ENCODE measurements at places on chromosomes 2 and 18. TPM values are rescaled to one million over a fixed set of nuclear protein-coding genes. Genes with fewer than 3 reads are reported as not detected.

STPG4 gene
- 0.19 TPM for total RNA-seq

DNA sequence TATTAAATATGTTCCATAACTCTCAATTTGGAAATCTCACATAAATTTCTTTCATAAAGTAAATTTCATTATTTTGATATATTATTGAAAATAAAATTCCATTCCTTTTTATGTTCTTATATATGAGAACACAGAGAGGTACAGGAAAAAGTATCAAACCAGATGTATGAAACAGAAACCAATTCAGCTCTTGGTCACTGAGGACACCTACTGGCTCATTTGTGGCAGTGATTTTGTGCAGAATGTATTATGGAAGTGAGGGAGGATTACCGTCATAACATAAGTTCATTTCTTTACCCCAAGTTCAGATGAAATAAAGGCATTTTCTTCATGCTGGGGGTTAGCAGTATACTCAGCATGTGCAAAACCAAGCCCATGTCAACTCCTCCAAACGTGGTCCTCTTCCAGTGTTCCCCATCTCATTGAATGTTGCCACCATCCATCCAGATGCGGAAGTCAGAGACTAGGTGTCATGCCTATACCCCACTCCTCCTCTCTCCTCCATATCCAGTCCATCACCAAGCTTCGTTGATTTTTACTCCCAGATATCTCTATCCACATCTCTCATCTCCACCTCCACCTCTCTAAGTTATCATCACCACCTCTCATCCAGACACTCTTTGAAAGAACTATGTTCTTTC lies 41.7 kb upstream of the MALL start:
- no peak for DNase-seq

POLR1A gene
- 27.3 TPM for total RNA-seq

- DNase-seq: no peak
Observed at GRCh38 chr2:46803911-46804670, 111.5 kb downstream of the MCFD2 start.

ZNF521 gene
- total RNA-seq: not detected

DNA sequence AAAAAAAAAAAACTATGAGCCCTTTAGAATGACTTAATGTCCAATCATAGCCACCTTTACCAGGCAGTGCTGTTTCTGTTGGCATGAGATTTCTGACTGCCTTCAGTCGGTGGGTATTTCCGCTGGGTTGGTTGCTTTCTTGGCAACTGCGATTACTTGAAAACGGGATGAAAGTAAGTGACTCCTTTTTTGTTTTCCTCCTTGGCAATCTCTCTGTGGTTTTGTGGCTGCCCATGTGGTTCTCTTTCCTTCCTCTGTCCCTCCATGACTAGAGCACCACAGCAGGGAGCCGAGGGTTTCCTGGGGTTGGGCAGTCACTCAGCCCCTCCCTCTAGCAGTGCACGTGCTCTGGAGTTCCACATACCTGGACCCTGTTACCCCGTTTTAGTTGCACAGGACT lies 112.1 kb downstream of the KLHL29 start:
- DNase-seq: no peak

TGFA gene
- total RNA-seq: 1.0 TPM

APCDD1 gene
- total RNA-seq: not detected

DNA sequence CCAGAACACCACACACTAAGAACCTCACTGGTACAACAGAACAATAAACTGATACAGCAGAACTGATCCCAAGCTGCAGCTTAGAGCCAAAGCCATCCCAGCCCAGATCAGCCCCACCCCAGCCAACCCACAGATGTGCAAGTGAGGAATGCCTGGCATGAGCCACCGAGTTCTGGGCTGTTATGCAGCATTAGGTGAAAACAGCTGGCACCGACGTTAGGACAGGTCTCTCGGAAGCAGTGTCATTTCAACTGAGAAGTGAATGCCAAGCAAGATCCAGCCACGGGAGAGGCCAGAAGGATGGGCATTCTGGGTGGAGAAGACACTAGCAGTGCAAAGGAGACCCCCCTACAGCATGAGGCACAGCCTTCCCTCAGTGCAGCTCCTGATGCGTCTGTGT lies 38.9 kb downstream of the ADCY3 start:
- DNase-seq: no peak

NDC80 gene
- 66.0 TPM for total RNA-seq

GRCh38 chr2:12099374-12099773 lies 352.9 kb downstream of the LPIN1 start:
- DNase-seq: no peak

DNA sequence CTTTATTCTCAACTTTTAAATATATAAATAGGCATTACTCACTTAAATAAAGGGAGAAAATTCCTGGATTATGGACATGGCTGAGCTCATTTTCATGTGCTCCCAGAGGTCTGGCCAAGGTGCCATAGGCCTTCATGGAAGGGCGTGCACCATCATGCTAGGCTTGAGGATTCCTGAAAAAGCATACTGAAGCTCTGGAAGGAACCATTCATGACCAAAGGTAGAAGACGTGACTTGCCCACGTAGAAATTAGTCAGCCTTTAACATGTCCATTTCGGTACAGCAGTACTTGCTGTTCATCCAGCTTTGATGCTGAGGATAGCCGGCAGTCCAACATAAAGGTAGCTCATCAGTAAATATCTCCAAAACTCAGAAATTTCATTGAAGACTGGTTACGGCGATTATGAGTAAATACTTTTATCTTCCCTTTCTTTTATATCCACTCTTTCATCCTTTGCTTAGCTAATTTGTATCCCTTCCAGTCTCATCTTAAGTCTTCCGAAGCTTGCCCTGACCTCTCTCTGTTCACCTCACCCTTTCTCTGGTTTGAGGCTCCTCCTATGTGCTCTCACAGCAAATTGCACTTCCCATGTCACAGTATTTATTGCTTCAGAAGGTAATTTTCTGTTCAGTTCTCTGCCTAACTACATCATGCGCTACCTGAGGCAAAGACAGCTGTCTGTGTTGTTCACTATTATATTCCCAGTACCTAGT lies 32.3 kb upstream of the ASNSD1 start:
- no peak for DNase-seq

DNA sequence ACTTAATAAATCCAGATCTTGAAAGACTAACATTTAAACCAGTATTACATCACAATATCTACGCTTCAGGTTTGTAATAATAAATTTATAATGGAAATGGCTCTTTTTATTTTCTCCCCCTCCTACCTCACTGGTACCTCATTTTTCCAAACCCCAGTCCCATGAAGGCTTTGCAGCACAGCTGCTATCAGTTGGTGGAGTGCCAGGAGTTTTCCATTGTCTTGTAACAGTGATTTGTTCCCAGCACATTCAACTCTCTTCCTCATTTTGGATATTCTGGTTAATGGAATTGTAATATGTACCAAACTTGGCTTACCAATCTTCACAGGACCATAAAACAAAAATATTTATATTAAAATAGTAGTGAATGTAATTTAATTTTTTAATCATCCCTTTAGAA lies 91.2 kb downstream of the VRK2 start:
- DNase-seq: no peak

CHMP1B gene
- total RNA-seq: 35.2 TPM

MERTK gene
- 0.89 TPM for total RNA-seq

- no peak for DNase-seq
Observed at GRCh38 chr2:17816396-17817245, at the start of gene MSGN1. TSS of gene MSGN1 (plus strand) at chr2:17816460. CDS start at chr2:17816519, 59 bp downstream.

TCF23 gene
- not detected for total RNA-seq

PAX3 gene
- not detected for total RNA-seq

GRCh38 chr2:148865512-148865911 lies 9.5 kb upstream of the KIF5C start:
- no peak for DNase-seq

GRCh38 chr18:8020132-8020846 lies 453.2 kb downstream of the PTPRM start:
- no peak for DNase-seq

NRP2 gene
- total RNA-seq: 2.9 TPM

DNA sequence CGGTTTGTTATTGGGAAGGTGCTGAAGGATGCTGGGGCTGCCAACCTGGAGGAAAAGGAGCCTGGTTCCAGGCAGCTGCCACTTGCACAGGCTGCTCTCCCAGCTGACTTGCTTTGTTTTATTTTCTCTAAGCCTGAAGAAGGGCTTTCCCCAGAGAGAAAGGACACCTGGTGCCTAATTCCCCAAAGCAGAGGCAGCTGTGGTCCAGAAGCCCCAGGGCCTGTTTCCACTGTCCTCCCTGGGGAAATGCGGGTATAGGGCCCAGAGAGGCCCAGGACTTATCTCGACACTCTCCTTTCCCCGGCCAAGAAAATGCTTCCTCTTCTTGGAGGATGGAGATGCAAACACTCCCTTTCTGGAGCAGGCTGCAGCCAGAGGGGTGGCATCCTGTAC lies 30.1 kb downstream of the INO80C start:
- DNase-seq: no peak

GULP1 gene
- not detected for total RNA-seq

DNA sequence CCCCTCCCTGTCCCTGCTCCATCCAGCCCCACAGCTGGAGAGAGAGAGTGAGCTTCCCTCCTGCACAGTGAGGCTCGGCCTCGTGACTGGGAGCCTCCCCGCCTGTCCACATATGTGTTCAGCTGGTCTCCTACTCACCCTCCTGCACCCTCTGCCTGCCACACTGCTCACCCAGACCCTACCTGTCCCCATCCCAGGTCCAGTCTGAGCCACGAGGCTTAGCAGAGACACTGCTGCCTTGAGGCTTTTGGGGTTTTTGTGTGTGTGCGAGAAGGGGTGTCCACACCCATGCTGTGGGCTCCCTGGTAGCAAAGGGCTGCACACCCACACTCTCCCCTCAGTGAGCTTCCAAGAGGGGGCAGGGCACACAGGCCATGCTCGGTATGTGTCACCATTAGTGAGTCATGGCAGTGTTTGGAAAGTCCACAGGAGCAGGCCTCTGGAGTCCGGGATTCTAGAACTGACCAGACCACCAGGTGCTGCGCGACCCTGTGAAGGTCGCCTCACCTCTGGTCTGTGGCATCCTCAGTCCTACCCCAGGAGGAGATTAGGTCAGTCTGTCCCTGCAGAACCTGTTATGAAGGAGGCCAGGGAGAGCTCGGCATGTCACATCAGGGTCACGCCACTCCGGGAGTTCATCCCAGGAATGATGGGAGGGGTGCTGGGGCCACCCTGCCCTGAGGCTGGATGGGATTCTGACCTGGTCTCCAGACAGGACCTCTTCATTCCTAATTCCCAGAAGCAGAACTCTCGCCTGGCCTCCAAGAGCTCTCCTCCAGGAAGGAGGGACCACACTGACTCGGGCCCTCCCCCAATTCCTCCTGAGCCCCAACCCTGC lies 39.9 kb upstream of the SMAD7 start:
- no peak for DNase-seq

DNA sequence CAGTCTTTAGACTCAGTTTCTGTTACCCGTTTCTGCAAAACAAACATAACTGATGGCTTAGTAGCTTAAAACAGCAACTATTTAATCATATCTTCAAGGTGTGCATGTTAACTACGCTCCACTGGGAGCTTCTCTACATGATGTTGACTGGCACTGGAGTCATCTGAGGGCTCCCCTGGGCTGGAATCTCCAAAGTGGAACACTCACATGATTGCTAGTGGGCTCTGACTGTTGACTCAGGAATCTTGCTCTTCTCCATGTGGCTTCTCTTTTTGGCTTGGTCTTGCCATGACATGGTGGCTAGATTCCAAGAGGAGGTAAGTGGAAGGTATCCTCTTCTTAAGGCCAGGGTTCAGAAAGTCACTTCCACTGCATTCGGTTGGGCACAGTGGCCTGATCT lies 160.8 kb downstream of the PMAIP1 start:
- DNase-seq: no peak

GRCh38 chr2:231364961-231365810 lies 30.3 kb upstream of the B3GNT7 start:
- no peak for DNase-seq

SLC23A3 gene
- 4.4 TPM for total RNA-seq

GRCh38 chr18:26417190-26417589 lies 131.2 kb downstream of the KCTD1 start:
- DNase-seq: no peak

DNA sequence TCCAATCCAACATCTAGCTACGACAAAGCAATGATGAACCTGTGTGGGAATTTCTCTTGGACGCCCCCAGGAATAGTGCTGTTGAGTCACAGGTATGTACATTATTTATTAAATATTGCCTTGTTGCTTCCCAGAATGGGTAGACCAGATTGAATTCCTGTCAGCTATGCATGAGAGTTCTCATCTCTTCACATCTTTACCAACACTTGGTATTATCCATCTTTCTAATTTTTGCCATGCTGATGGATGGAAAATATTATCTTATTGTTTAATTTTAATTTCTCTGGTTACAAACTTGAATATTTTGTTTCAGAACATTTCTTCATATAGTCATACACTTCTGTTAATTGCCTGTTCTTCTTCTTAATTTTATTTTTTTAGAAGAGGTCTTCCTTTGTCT lies 9.6 kb upstream of the RAB10 start:
- DNase-seq: no peak

GRCh38 chr2:28313220-28313784 lies 79.4 kb upstream of the FOSL2 start:
- no peak for DNase-seq

ICA1L gene
- 4.5 TPM for total RNA-seq

DNA sequence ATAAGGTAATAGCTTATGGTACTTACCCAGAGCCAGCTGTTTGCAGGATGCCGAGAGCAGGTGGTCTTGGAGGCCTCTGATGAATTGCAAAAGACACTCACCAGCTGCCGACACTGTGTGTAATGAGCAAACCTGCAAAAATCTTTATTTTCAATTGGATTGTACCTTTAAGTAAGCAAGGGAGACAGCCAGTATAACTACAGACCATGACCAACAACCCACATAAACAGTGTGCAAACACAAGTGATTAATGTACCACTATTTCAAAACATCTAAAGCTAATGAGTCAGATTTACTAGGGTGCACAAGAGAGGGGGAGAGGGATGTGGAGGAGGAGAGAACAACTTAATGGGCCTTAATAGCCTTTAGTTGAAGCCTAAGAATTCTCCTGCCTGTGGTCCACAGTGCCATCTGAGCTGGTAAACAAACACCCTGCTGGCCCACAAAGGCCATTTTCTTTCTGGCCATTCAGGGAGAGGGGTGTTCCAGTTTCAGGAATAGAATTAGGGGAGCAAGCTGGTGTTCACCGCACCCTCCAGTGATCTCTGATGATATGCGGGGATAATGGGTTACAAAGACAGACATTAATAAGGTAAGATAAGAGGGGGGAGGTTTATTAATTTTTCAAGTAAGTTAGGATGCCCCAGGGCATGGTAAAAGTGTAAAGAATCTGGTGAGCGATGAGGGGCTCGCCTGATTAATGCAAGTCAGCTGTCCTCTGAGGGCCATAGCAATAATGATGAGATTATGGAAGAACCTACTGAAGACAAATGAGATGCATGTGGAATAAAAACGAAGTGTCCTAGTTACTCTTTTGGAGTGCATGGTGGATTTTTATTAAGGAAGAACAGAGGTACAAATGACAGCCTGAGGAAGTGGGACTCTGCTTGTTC lies 196.4 kb downstream of the HRH4 start:
- no peak for DNase-seq
